ENCODE measurements at places on chromosomes 1 and 21.
A peak's percentile ranks its signal among the peaks of the same experiment; 100 is the strongest.

DNA sequence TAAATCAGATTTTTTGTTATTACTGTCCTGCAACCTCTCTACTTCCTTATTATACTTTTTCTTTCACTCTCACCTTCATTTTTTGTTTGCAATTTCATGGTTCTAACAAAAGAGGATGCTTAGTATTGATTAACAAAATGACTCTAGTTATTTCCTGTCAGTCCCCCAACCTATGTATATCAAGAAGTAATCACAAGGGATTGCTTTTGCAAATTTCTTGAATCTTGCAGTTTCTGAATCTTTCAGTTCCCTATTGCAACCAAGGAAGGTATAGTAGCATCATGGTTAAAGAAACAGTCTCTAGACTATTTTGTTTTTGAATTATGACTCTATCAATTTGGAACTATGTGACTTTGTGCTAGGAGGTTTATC lies 446.9 kb downstream of the NEGR1 start:
- no peak for DNase-seq

DNA sequence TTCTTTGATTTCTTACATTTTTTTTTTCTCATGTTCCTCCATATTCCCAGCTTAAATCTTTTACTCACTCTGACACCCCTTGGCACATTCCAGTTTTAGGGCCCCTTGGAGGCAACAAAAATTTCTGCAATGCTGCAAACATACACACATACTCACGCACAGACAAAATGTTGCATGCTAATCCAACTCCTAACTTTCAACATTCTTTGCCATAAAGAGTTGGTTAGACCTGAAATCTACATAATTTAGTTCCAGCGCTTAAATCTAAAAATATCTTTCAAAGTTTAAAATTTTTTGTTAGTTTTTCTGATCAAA lies 103.9 kb downstream of the PTPN14 start:
- peak; percentile 50 for DNase-seq

DNA sequence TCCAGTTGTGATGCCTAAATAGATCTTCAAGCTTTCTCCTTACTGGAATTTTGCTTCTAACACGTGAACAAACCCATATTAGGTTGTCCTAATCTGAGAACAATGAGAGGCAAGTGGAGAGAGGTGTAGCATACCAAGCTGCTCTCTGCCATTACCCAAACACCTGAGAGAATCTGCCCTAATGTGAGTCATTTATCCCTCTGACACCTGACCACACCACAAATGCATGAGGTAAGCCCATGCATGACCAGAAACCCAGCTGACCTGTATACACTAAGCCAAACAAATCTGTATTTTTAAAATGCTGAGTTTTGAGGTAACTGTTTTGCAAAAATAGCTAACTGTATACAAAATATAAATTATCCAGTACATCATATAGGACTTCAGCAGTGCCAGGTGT lies 1458.1 kb upstream of the B3GALT2 start:
- no peak for DNase-seq

DNA sequence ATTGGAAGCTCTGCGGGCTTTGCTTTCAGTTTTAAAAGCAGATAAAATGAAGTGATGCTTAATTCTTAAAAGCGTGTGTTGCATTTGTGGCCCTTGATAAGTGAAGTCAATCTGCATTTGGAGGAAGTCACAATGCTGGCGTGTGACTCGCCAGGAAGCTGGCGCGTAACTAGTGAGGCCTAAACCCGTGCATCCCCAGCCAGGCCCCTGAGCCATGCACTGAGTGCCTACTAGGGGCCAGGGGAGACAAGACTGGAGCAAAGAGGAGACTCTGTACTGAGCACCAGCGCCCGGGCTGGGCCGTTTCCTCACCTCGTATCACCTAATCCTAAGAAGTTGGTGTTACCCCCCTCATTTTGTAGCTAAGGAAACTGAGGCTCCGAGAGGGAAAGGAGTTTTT lies 4.6 kb upstream of the DDOST start:
- no peak for DNase-seq

DNA sequence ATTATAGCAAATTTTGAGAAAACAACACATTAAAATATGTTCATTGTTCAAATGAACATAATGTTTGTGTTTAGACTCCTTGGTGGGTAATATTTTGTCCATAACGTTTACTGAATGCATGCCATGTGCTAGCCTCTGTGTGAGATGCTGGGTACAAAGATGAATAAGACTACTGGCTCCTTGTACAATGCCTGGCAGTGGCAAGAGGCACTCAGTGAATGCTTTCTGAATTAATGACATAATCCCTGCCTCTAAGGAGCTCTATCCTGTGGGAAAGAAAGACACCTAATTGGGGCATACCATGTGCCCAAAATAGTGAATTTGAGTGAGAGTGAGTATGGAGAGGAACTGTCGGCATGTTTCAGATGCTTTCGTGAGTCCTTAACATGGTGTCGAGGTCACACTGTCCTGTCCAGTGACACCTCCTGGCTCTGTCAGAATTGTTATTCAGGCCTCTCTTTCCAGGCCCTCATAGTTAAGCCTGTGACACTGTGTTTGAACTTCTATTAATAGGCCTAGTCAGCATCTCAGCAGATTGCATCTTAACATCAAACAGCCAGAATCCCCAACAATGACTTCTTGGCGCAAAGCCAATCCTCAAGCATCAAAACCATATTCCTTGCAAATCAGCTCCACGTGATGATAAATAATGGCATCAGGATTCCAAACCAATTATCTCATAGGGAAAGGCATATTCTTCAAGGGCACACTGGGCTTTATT lies 32.8 kb upstream of the S1PR1 start:
- DNase-seq: peak; percentile 25

DNA sequence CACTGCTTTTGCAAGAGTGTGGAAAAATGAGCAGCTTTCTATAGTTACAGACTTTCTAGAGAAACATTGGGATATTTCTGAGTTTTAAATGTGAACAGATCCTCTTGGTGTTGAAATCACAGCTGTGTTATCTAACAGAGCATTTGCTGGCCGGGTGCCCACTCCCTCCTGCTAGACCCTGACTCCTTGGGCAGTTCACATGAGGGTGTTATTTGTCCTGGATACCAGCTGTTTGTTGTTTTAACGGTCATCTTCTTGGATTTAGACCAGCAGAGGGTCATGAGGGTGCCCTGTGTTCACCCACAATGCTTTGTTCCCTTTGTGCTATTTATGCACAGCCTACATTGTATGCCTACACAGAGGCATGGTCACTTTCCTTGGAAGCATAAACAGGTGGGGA lies 67.1 kb downstream of the CENPF start:
- peak; percentile 58 for DNase-seq

DNA sequence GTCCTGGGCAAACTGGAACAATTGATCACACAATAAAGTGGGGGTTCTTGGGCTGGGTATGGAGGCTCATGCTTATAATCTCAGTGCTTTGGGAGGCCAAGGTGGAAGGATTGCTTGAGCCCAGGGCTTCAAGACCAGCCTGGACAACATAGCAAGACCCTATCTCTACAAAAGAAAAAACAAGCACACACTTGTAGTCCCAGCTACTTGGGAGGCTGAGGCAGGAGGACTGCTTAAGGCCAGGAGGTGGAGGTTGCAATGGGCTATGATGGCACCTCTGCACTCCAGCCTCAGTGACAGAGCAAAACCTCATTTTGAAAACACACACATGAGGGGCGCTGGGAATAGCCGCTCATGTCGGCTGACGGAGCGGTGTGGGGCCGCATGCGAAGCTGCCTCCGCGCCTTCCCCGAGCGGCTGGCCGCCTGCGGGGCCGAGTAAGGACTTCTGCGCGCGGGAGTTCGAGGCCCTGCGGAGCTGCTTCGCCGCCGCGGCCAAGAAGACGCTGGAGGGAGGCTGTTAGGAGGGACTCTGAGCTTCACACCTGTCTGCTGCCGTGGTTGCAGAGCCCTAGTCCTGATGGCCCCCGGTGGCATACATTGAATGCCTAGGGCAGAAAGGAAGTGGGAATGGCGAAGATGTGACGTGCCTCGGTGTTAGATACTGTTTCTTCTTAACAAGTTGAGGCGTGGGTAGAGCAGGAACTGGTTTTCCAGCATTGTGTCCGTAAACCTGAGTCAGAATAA lies 59.5 kb downstream of the ACBD3 start:
- DNase-seq: no peak

- DNase-seq: no peak
Observed at GRCh38 chr1:33080373-33080772, 580 bp upstream of the AZIN2 start.

- DNase-seq: peak; percentile 1
Observed at GRCh38 chr21:23452384-23453083, 2154.7 kb downstream of the MRPL39 start.

DNA sequence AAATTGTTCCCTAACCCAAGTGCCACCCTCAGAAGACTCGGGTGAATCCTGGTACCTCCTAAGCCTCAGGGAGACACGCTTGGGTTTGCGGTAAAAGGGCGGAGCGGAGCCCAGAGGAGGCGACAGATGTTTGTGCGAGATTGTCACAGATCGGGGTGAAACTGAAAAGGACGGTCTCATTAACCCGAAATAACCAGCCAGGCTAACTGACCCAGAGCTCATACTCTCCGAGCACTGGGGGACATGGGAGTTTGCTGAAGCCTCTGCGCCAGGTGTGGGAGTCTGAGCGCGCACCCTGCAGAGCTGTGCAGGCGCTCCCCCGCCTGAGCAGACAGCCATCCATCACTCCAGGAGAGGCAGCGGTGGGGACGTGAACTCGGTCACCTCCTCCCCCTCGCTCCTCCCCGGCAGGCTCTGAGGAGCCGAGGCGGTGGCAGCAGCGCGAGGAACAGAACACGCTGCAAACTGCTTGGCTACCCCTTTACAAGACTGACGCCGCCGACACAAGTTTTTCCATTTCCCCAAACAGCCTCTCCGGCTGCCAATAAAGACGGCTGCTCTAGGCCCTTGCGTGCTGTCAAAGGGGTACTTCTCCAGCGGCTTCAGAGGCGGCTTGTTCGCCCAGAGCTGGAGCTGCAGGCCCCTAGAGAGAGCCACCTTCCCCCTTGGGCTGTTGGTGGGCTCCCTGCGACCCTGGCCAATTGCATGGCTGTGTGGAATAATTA lies 43.5 kb downstream of the RRAGC start:
- no peak for DNase-seq

GRCh38 chr1:225627304-225627947 lies 25.5 kb downstream of the ENAH start:
- no peak for DNase-seq

DNA sequence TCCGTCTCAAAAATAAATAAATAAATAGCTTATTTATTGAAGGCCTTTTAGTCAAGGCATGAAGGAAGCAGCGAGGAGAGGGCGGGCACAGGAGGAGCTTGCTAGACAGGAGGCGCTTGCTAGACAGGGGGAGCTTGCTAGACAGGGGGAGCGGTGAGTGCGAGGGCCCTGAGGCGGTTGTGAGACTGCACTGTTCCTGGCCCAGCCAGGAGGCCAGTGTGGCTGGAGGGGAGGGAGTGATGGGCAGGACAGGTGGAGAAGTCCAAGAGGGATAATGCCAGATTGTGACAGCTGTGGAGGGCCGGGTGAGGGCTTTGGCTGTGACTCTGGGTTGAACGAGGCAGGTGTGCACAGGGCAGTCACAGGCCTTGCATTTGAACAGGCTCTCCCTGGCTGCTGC lies 18.2 kb downstream of the KIF17 start:
- no peak for DNase-seq

- DNase-seq: peak; percentile 64
Observed at GRCh38 chr1:67575861-67576260, 109.1 kb upstream of the GADD45A start.
